ENCODE measurements at places on chromosomes 2 and 18.

DNA sequence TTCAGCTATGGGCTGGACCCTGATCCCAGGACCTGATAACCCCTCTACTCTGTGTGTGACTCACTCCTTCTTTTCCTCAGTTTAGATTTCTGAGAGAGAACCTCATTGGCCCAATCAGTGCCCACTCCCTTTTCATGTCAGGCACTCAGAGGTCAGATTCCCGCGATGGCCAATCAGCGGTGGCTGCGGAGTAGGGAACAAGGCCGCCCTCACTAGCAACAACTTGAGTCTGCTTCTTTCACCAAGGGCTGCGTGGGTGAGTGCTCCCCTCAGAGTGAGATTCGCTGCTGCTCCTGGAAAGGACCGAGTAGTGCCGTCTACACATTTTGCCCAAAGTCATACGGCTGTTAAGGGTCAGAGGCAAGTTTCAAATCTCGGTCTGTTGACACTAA is 34.7 kb downstream of the NPPC start:
- peak; percentile 31 for DNase-seq

- DNase-seq: no peak
Measured at GRCh38 chr2:206482123-206482522, 38.8 kb downstream of the ADAM23 start.

GRCh38 chr2:146624430-146625160 is 1220.2 kb upstream of the ACVR2A start:
- DNase-seq: no peak

DNA sequence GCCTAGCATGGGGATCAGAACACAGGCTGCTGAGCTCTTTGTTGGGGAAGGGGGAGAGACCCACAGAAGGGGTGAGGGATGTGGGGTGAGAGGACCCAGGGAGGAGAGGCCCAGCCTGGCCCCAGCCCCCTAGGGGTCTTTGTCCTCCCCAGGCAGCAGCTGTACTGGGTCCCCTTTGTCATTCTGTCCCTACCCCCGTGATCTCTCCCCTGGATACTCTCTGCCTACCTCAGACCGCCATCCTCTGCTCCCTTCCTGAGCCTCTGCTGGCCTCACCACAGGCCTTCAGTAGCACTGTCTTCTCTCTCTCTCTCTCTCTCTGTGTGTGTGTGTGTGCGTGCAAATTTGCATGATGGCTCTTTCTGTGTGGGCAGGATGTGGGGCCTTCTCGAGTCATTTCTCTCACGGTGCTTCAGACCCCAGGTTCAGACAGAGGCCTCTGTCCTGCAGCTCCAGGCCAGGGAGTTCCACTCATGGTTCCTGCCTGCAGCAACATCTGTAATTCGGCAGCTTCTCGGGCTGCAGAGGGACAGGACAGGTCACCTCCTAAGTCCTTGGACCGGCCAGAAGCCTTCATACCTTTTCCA is 1.4 kb downstream of the PSD4 start:
- no peak for DNase-seq

- no peak for DNase-seq
Measured at GRCh38 chr18:58807766-58808165, 56.9 kb upstream of the ZNF532 start.

- no peak for DNase-seq
Measured at GRCh38 chr2:26336719-26337118, 9.2 kb upstream of the SELENOI start.

GRCh38 chr2:231009236-231009919 is 13.5 kb downstream of the SPATA3 start:
- DNase-seq: peak; percentile 66

DNA sequence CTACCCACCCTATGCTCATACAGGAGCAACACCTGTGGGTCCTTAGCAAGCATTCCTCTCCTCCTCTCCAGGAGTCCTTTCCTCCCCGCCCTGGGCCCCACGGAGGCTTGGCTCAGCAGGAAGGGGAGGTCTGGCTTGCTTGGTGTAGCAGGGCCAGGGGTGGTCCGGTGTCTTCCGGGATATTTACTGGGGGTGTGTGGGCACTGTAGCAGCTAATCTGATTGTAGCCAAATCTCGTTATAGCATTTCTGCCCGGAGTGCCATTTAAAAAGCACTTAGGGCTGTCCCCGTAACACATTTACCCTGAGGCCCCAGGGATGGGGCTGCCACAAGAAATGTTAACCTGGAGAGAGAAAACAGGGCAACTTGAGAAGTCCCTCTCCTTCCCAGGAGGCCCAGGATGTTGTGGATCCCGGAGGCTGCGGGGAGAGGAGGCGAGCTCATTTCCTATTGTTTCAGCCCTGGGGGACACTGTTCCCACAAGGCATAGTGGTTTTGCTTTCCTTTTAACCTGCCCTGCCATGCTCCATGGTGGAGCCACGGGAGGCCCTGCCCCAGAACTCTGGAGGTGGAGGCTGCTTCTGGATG is 134.5 kb downstream of the CLIP4 start:
- DNase-seq: peak; percentile 76

DNA sequence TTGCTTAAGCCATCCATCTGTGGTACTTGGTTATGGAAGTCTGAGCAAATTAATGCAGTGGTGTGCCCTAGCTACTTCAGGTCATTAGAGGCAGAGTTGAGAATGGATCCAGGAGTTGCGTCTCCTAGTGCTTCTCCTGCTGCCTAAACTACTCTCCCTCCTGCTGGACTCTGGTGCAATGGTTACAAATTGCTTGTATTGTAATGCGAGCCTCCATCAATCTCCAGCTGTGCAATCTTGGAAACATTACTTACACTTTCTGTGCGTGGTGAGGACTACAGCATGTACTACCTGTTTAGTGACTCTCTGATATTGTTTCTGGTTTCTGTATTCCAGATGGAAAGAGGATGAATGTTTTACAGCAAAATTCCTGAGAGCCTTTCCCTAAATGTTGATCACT is 119.0 kb upstream of the CYRIA start:
- no peak for DNase-seq

DNA sequence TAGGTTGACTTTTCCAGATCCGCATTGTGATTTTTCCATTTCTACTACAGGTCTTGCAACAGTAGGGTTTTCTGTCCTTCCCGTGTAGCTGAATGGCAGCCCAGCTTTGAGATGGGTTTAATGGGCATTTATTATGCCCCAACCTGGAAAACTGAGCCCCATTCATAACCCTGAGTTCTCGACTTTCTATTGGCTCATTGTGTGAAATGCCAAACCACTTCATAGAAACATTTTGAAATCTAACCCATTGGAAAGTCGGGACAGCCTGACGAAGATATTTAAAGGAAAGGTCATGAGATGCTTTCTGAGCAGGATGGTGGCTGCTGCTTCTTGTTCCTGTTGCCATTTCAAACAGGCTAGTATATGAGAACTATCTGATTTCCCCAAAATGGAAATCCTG is 203.5 kb downstream of the ZFP36L2 start:
- peak; percentile 1 for DNase-seq

DNA sequence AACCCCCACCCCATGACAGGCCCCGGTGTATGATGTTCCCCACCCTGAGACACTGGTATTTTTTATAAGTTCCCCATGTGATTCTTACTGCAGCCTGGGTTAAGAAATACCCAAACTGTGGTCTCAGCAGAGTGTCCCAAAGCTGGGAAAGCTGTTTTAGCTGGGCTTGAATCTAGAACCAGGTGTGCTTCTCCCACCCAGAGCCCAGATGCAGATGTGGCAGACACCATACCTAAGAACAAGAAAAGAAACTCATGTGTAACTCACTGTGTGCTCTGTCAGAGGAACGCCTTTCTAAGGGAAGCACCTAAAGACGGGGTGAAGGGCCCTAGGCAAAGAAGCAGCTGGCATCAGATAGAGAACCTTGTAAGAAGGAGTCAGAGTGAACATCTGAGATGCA is 23.9 kb downstream of the DOK1 start:
- no peak for DNase-seq

DNA sequence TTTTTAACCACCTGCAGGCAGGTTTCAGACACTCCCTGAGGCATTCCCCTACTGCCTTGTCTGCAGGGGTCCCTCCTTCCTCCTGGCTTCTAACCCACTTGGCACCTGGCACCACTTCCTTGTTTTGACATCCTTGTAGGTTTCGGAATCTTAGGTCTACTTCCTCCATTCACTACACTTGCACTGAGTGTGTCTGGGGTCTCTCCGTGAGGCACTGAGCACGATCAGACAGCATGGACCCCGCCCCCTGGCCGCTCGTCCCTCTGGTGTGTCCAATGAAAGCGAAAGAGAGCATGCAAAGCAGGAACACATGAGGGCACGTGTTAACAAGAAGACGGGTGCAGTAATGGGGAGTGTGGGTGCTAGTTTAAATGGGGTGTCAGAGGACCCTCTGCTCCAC is 63.8 kb downstream of the HAUS1 start:
- no peak for DNase-seq

GRCh38 chr2:224890372-224890771 is 151.9 kb downstream of the DOCK10 start:
- DNase-seq: no peak

DNA sequence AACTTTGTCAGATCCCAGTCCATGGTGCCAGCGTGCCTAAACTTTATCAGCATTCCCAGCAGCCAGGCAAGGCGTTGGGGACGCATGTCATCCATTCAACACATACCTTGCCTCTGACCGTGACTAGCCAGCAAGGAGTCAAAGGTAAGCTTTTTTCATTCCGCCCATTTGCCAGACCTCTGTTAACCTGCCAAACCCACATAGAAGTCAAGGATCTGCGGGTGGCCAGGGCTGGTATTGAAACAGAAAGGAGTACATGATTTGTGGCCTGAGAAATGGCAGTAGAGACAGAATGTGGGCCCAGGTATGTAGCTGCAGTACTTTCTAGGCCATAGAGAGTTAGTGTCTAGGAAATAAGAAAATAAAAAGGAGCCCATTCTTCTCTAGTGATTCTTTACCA is 240.2 kb downstream of the LTBP1 start:
- DNase-seq: no peak

DNA sequence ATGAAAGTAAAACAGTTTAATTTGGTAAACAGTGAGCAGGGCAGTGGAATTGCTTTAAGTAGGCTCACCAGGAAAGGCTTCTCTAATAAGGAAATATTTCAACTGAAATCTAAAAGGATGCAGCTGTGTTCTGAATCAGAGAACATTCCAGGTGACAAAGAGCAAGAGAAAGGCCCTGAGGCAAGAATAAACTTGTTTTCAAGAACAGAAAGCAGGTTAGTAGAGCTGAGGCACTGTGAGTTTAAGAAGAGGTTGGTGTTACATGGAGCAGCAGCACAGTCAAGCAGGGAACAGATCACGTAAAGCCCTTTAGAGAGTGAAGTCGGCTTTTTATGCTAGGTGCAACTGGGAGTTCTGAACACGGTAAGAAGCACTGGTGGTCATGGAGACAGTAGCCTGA is 57.0 kb upstream of the SCN1A start:
- no peak for DNase-seq

- DNase-seq: no peak
Measured at GRCh38 chr2:106057206-106057605, 136.9 kb downstream of the UXS1 start.

GRCh38 chr2:228374741-228375140 is 193.3 kb upstream of the SPHKAP start:
- DNase-seq: no peak

- no peak for DNase-seq
Measured at GRCh38 chr18:50311650-50312049, 24.2 kb upstream of the CXXC1 start.

GRCh38 chr2:23246992-23247683 is 137.8 kb upstream of the KLHL29 start:
- DNase-seq: no peak

GRCh38 chr18:1663879-1664705 is 759.4 kb downstream of the ADCYAP1 start:
- DNase-seq: no peak

DNA sequence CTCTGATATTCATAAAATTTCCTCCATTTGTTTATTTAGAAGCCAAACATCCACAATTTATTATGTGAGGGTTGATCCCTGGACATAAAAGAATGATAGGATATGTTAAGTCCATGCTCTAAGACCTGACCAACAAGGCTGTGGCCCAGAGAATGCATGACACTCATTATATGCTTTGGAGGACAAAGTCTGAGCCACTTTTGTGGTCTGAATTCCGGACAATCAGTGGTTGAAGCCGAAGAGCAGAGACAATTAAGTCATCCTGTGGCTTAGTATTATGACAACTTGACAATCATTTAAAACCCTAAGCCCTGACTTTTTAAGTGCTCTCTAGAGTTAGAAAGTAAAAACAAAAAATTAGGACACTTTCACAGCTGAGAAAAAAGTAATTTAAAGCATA is 483.3 kb downstream of the PLCL1 start:
- no peak for DNase-seq

DNA sequence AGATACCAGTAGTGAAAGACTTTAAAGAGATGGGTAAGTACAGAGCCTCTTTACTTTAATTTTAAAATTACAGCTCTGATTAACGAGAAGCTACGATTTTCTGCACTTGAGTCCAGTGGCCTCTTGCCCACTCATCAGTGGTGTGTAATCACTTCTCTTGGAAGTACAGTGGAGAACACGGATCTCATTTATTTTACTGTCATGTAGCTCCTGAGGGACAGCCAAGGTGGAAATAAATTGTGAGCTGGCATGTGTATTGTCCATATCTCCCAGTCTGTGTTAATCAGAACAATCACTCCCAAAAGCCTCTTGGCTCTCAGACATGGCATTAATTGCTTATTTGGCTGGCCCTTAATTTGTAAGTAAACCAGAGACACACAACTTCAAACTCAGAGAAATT is 69.4 kb downstream of the LOXHD1 start:
- DNase-seq: no peak

GRCh38 chr2:19642501-19642900 is 259.3 kb downstream of the TTC32 start:
- DNase-seq: no peak

Data from osteoblast (primary cell).